ENCODE measurements at places on chromosomes 7 and 10. TPM values are rescaled to one million over a fixed set of nuclear protein-coding genes. Genes with fewer than 3 reads are reported as not detected.

CPED1 gene
- not detected for total RNA-seq

KMT2C gene
- total RNA-seq: 86.8 TPM

COBL gene
- total RNA-seq: not detected

CALHM3 gene
- total RNA-seq: not detected

ATP5MK gene
- total RNA-seq: 307 TPM

ATOH7 gene
- total RNA-seq: not detected

SNCG gene
- total RNA-seq: not detected

SOSTDC1 gene
- total RNA-seq: not detected

SUN3 gene
- 2.7 TPM for total RNA-seq

AGAP6 gene
- 17.1 TPM for total RNA-seq

MAT1A gene
- not detected for total RNA-seq
